ENCODE measurements at places on chromosomes 3 and 15.
A peak's percentile ranks its signal among the peaks of the same experiment; 100 is the strongest.

DNA sequence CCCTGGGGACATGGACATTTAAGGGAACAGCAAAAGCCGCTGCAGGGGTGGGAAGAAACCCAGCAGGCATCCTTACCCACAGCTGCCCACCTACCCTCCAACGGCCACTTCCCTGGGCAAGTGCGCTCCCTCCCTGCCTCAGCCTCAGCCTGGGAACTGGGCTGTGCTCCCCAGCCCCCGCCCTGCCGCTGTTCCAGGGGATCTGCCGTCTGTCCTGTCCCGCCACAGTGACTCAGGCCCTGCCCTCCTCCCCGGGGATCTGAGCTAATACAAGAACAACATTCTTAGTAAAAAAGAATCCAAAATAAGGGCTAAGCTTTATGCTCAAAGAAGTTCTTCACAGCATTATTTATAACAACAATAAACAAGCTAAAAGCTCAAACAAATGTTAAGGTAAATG lies 7.4 kb upstream of the IQSEC1 start:
- no peak for DNase-seq

DNA sequence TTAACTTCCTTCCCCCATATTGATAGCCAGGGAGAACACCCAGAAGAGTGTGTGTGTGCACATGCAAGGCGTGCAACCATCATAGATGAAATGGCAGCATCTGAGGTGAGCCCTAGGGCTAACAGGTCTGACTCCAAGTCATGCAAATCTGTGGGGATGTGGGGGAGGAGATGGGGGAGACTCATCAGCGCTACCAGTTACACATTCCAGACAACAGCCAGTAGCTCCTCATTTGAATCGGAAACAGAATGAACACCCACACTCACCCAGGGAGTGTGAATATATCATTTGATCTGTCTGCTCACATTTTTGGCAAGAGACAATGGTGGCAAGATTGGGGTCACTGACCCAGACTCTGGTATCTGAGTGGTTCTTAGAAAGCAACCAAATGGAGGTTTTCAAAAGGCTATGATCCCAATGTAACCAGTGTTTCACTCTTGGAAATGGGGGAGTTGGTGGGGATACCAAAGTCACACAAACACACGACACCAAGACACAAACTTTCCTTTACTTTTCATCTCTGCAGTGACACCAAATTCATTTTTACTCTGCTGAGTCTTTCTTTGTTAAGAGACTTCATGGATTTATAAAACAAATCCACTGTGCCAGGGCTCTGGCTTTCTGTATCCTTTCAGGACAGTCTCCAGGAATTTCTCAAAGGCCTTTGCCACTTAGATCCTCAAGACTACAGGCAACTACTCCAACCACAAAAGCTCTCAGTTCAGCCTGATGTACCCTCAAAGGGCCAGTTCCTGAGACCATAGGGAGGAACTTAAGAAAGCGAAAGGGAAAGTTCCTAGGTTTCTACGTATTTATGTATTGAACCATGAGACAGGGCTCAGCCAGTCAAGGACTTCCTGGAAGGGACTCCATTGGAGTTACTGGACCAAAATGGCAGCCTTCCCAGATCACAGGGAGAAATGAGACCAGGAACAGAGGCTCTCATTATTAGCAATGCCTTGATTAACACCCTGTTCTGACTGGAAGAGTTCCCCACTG lies 2.2 kb downstream of the CDCP1 start:
- DNase-seq: no peak

- no peak for DNase-seq
Observed at GRCh38 chr15:47787875-47788274, 70.6 kb downstream of the SEMA6D start.

- DNase-seq: no peak
Observed at GRCh38 chr15:57575363-57575762, 16.3 kb upstream of the MYZAP start.

GRCh38 chr3:153162513-153163392 lies 727 bp downstream of the RAP2B start:
- DNase-seq: peak; percentile 50

DNA sequence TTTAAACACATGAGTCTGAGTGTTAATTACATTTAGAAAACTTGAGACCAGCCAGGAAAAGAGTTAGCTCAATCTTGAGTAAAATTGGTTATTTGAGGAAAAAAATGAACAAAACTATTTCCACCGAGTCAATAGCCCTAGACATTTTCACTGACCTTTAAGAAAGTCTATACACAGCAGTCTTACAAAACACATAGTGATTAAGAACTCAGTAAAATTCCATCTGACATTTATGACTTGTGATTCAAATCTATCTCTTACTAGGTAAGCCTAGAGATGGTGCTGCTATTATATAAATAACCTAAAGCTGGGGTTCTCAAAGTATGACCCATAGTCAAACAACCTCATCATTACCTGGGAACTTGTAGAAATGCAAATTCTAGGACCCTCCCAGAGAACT lies 109.1 kb upstream of the COL8A1 start:
- no peak for DNase-seq

- DNase-seq: no peak
Observed at GRCh38 chr3:197302696-197303341, 4.4 kb upstream of the DLG1 start.

DNA sequence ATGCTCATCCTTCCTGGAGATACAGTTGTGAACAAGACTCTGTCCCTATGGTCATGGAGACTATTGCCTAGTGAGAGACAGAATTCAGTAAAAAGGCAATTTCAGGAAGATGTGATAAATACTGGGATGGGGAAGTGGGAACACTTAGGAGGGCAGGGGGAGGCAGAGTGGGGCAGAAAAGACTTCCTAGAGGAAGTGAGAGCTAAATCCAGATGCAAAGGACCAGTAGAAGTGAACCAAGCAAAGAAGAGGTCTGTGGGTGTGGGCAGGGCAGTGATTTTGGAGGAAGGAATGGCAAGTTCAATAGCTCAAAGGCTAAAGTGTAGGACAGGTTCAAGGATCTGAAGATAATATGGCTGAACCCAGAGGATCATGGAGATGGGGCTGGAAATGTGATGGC lies 68.9 kb downstream of the CD200R1L start:
- no peak for DNase-seq

DNA sequence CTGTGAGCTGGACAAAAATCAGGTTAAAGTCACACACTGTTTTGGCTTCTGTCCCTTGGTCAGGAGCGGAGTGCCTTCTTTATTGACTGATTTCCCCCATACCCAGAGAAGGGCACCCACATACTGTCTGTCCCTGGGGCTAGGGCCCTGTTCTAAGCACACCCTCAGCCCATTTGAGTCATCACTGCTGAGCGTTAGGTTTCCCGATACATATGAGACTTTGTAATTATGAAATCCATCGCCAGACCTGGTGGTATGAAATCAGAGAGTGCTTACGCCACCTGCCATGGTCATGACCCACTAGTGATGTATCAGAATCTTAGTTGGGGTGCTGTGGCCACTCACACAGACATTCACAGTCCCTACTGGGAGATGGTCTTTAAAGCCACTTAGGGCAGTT lies 96.8 kb downstream of the CHDH start:
- no peak for DNase-seq

GRCh38 chr3:63910001-63910400 lies 2.2 kb downstream of the SCAANT1 start:
- no peak for DNase-seq

DNA sequence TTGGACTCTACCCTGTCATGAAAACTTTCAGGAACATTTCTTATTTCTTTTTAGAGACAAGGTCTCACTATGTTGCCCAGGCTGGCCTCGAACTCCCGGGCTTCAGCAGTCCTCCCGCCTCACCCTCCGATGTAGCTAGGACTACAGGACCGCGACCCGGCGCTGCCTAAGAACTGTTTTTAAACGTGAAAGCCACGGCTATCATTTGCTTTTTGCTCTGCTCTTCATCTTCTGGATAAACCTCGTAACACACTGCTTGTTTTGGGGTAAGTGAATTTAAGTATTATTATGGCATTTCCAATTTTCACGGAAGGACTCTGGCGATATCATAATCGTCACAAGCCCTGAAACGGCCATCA lies 14.3 kb upstream of the CCNL1 start:
- DNase-seq: peak; percentile 42

- peak; percentile 10 for DNase-seq
Observed at GRCh38 chr3:51271172-51271571, 113.9 kb upstream of the MANF start.

DNA sequence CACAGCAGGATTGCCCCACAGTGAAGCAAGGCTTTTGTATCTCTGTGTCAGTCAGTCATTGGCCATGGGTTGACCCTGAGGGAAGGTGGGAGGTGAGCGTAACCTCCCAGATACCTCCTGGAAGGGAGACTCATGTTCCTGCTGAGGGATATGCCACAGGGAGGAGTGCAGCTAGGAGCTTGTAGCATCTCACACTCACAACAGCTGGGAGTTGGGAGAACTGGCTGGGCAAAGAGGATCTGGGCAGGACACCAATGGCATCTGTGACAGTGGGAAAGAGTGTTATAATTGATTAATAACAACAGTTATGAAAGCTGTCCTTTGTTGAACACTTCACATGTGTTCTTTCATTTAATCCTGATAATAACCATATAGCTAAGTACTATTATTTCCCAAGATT lies 171.0 kb downstream of the TLE3 start:
- no peak for DNase-seq

DNA sequence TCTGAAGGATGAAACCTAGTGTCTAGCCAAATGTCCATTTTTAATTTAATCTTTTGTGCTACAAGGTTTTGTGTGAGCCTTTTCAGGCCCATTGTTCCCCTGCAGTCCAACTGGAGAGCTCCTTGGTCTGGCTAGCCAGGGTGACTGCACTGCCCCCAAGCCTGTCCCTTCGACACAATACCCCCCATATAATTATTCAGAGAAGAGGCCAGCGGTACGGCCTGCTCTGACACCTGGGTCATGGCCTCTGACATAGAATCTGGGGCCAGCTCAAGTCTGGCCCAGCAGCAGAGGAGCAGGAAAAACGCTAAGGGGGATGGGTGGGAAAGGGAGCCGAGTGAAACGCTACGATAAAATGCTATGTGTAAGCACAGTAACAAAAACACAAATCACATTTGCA lies 64.2 kb upstream of the PYGO1 start:
- no peak for DNase-seq

DNA sequence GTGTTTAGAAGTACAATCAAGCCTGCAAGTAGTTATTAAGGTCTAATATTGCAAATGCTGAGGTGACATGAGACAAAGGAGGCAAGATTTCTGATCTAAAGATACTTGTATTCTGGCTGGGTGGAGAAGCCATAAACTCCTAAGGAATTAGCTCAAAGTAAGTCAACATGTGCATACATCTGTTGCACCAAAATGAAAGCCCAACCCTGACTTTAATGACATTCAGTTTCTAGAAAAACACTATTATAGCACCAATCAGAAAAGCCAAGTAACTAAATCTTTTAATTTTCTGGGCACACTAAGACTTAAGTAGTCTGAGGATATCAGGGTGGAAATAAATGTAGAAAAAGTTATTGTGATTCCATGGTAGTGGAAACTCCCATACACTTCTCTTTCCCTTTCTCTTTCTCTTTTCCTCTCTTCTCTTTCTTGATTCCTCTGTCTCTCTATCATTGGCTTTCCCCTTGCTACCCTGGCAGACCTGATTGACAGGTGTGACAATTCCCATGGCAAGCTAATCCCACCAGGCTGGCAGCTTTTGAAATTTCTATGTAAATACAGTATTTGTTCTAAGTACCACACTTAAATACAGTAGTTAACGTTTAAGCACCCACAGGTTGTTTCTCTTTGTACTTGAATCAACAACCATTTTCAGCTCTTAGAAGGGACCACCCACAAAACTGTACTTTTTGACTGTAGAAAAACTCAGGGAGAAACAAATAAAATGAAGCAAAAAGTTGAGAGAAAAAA lies 528.4 kb upstream of the SEMA6D start:
- no peak for DNase-seq

DNA sequence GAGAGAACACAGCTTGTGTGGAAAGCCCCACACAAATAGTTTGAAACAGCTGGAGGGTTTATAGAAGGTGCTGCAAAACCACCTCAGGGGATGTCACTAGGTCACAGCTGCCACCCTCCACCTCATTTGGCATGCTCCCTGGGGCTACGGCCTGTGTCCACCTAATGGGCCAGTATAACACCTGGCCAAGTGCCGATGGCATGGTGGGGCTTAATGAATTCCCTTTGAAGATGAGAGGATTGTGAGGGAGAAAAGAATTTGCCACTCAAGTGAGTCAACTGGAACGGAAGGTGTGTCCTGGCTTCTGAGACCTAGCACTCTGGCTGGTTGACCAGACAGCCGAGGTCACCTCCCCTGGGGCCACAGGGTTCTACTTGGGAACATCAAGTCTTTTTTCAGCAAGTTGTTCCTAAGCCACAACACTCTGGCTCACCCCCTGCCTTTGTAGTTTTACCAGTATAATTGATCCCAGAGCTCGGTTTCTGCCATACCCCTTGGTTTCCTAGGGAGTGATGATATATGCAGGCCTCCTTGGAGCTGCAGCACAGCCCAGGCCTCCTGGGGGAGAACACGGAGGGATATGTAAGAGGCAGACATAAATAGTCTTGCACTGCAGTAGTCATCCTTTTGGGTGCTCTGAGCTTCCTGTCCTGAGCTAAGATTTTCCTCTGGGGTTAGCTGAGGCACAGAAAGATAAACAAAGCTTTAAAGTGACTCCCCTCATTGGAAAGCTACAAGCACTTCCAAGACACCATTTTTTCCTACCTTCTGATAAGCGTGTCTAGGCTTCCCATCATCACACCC lies 178.2 kb upstream of the LPP start:
- peak; percentile 38 for DNase-seq

- DNase-seq: no peak
Observed at GRCh38 chr15:58987036-58987435, 427 bp upstream of the RNF111 start.

GRCh38 chr3:69426291-69426966 lies 40.5 kb upstream of the FRMD4B start:
- no peak for DNase-seq

DNA sequence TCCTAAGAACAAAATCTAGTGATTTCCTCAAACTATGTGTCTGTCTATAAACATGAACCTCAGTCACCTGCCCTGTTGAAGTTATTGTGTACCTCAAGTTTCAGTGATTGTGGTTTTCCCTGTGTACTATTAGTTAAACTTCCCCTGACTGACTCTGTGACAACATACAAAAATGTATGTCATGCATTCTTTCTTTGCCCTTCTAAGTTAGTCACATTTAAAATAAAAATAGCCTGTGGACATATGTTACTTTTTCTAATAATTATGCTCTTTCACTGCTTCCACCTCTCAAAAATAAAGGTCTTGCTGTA lies 29.8 kb downstream of the EPHA6 start:
- no peak for DNase-seq

DNA sequence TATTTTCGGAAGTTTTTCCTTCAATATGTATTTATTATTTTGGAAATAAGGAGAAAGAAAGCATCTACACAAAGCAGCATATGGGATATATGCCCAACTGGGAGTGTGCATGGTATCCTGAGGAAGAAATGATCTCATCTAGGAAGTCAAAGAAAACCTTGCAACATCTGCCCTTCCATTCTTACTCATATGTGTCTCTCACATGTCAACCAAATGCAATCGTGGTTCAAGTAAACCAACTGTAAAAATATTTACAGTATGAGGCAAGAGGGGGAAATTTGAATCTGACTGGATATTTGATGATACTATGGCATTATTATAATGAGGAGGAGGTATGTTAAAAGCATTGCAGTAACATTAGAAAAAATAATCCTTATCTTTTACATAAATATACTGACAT lies 3.2 kb upstream of the SCG3 start:
- DNase-seq: no peak

- peak; percentile 23 for DNase-seq
Observed at GRCh38 chr15:101651554-101652097, 555 bp downstream of the TM2D3 start.
